ENCODE measurements at places on chromosomes 5 and 9.

- DNase-seq: no peak
Measured at GRCh38 chr9:70490478-70490877, 76.0 kb upstream of the KLF9 start.

DNA sequence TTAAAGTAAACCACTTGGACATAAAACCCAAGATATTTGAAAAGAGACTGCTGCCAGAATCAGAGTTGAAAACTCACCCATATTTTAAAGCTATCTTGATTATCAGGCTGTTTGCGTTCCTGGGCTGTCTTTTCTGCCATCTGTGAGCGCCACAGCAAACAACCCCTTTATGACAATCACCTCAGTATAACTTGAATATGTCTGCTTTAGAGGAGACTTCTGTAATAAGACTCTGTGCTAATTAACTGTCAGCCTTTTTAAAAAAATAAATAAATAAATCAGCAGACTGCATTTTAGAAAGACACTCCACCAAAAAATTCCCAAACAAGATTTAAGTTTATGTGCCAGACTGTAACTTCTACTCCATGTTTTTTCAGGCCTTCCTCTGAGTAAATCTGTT, 375.7 kb upstream of the CCNH start:
- no peak for DNase-seq

DNA sequence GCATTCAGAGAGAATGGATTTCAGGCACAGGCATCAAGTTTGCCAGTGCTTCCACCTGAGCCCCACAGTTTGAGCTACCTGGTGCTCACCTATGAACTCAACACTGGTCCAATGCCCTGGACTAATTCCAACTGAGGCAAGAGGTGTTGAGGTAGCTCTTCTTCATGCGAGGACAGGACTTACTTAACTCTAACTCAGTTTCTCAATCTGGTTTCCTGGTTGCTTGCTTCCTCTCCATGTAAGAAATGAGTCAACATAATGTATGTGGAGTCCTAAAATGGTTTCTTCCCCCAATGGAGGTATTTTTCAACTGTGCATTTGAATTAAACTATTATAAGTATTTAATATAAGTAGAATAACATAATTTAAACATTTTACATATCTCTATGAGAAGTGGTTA, 523.6 kb upstream of the DAB2 start:
- DNase-seq: peak; percentile 67

- DNase-seq: no peak
Measured at GRCh38 chr9:17222932-17223331, 88.1 kb downstream of the CNTLN start.

DNA sequence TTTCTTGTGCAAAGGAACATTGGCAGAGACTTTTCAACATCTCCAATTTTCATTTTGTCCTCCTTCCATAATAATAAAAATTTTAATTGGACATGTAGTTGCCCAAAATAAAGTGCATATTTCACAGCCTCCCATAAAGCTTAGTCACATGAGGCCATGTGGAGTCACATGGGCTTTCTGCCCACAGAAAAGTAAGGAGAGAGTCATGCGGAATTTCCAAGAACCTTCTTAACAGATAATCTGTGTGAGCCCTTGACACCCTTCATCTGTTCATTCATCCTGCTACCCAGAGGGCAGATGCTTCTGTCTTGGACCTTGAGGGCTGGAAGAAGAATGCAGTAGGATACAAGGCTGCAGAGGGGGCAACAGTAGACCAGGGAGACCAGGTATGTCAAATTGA, 60.7 kb downstream of the APTX start:
- peak; percentile 32 for DNase-seq

DNA sequence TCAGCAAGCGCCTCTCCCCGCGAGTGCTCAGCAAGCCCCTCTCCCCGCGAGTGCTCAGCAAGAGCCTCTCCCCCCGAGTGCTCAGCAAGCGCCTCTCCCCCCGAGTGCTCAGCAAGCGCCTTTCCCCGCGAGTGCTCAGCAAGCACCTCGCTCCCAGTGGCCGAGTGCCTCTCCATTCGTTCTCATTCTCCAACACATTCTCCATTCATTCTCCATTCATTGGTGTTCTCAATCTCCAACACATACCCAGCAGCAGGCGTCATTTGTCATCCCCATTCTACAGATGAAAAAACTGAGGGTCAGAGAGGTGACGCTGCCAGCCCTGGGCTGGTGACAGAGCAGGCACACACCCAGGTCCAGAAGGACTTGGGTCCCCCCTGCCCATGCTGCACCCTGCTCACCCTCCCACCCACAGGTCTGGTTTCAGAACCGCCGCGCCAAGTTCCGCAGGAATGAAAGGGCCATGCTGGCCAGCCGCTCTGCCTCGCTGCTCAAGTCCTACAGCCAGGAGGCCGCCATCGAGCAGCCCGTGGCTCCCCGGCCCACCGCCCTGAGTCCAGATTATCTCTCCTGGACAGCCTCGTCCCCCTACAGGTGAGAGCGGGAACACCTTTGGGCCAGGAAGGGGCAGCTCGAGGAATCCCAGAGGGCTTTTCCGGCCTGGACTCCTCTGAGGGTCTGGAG, 32.5 kb downstream of the PTGES start:
- no peak for DNase-seq

- DNase-seq: no peak
Measured at GRCh38 chr5:65611524-65611923, 12.6 kb downstream of the TRIM23 start.

DNA sequence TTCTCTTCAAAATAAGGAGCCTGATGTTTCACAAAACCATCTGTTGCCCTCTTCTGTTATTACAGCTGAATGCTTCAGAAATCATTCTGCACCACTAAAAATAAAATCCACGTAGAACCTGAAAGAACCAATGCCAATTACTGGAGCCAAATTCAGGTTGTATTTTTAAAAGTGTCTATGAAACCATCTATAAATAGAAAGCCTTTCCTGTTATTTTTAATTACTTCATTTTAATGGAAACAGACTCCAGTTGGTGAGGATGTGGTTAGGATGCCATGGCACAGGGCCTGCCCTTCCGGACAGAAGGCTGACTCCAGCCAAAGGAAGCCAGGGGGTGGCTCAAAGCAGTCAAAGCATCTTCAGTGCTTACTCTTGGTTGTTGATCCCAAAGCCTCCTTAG, 119.8 kb downstream of the TENT4A start:
- no peak for DNase-seq

GRCh38 chr9:38096238-38096805, 27.3 kb upstream of the SHB start:
- no peak for DNase-seq

DNA sequence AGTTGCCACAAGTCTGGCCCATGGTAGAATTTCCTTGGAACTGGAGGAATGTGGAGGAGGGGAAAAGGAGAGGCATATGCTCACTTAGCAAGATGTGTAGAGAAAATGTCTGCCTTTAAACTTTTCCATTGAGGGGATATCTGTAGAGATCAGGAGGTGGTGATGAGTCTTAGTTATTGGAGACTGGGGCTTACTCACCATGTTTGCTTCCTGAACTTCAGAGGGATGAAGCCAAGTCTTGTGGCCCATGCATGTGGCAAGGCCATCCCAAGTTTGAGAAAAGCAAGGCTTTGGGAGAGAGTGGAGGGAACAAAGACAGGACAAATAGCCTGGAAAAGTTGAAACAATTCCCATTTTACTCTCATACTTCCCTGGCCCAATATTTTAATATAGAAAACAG, 124.5 kb downstream of the GDNF start:
- DNase-seq: no peak

DNA sequence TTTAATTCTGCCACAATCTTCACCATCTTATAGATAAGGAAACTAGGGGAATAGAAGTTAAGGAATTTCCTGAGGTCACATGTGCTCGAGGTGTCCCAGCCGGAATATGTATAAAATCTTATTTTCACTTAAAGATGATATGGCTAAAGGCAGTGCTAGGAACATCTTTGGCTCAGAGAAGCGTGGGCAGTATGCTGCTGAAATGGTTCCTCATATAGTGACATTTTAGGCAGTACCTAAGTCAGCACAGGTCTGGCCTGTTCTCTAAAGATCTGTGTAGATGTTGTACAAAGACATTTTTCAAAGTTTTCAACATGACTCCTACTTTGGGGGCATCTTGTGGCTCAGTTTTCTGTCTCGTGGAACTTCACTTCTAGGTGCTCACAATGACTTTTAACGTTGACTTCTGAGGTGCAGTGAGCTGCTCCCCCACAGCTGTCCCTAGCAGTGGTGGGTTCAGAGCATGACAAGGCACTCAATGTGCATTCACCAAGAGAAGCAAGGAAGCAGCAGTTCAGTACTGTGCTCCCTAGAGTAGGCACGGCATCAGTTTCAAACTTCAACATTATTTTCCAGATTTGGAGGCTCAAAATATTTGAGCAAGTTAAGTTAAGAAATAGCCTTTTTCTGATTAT, 40.3 kb downstream of the TNFAIP8 start:
- no peak for DNase-seq

GRCh38 chr5:174708476-174709207, 15.7 kb upstream of the MSX2 start:
- no peak for DNase-seq

DNA sequence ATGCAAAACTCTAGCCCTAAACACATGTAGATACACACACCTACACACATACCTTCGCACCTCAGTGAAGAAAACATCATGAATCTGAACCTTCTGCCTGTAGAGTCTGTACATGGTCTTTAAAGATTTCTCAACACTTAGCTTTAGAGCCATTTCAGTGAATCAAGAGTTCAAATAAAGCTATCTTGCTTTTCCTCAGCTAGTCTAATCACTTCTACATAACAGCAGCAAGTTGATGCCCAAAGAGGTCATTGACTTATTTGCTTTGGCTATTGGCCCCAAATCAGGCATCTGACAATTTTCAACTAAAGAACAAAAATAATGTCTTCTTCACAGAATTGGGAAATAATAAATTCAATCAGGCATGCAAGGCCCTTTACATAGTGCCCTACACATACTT, 127.9 kb upstream of the SGCD start:
- DNase-seq: no peak

DNA sequence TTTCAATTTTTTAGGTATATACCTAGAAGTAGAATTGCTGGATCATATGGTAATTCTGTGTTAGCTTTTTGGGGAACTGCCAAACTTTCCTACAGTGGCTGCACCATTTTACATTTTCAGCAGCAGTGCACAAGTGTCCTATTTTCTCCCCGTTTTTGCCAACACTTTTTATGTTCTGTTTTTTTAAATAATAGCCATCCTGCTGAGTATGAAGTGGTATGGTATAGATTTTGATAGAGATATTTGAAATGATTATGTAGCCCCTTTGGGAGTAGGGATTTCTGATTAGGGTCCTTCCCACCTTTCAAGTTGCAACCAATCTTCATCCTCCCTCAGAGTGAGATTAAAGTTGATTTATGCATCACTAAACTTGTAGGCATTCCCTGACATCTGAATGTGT, 76.5 kb downstream of the ARHGEF28 start:
- no peak for DNase-seq

DNA sequence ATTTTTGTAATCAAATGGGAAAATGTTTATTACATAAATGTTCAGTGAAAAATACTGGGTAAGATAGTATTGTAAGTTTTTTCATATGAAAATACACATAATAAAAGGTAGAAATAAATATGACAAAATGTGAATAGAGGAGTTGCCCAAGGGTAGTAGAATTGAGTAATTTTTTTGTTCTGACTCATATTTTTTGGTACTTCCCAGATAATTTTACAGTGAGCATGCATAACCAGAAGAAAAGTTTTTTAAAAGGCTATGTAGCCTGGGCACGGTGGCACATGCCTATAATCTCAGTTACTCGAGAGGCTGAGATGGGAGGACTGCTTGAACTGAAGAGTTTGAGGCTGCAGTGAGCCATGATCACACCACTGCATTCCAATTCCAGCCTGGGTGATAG, 116.9 kb downstream of the PIP5K1B start:
- peak; percentile 51 for DNase-seq

DNA sequence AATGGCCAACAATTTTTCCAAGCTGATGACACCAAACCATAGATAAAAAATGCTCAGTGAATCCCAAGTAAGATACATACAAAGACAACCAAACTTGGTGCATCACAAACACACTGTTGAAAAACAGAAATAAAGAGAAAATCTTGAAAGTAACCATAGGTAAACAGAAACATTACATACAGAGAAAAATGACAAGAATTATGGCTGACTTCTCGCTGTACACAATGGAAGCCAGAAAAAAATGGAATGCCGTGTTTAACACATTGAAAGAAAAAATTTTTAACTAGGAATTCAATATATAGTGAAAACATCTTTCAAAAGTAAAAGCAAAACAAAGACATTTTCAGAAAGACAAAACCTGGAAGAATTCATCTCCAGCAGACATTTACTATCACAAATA, 20.6 kb downstream of the DAP start:
- DNase-seq: no peak

- DNase-seq: no peak
Measured at GRCh38 chr9:14057368-14058324, 256.3 kb downstream of the NFIB start.

- no peak for DNase-seq
Measured at GRCh38 chr9:101229606-101230005, 155.2 kb downstream of the BAAT start.

DNA sequence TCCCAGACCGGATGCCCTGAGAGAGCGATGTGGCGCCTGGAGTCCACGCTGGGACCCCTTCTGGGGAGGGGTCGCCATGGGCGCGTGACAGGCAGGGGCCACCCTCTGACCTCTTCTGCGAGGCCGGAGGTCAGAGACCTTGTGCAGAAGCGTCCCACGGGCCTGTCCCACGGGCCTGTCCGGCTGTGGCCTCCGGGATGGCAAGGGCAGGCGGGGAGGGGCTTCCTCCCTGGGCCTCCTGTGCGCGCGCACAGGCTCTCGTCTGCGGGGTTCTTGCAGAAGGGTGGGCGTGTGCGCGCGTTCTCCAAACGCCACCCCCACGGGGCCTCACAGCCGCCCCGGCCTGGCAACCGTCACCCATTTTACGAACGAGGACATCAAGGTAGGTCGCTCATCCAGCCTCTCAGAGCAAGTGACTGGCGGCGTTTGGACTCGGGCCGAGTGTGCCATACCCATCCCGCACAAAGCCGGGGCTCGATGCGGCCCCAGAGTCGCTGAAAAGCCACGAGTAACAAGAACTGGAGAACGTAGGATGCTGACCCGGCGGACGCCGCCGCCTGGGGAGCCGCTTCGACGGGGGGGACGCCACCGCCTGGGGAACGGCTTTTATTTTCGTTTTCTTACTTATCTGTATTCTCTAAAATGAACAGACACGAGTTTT, 897 bp downstream of the AHRR start:
- DNase-seq: no peak

All from inflammatory macrophage treated with lipopolysaccharide for 4 hours (primary cell).